Hepatocyte (in vitro differentiated cells): ENCODE measurements at places on chromosomes 4 and X. TPM values are rescaled to one million over a fixed set of nuclear protein-coding genes. Genes with fewer than 3 reads are reported as not detected.
A peak's percentile ranks its signal among the peaks of the same experiment; 100 is the strongest.

The CT45A3 gene
- not detected in 2 replicates for total RNA-seq

The AFF2 gene
- total RNA-seq: 6.5 and 8.6 TPM in 2 replicates

DNA sequence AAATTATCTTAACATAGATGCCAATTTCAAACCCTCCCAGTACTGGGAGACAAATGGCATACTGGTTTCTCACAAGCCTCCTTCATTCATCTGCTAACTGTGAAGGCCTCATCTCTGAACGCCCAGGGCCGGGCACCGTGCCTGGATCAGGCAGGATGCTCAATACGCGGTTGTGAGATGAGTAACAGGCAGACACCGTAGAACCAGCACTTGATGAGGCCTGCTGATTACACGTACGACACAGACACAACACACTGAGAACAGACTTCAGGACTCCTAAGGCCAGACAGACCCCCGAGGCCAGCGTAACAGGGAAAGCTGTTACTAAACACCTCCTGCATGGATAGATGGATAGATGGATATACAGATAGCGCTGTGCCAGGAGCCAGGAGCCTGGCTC lies 154.6 kb downstream of the AFAP1 start:
- H3K27me3 ChIP-seq: no peaks in the 10 kb centered on the region
- no peaks in the 10 kb centered on the region for H3K4me1 ChIP-seq

GRCh38 chrX:24168807-24169206 lies 19.3 kb downstream of the ZFX start:
- H3K4me1 ChIP-seq: peaks cover 48% of the 10 kb centered on the region
- DNase-seq: no peak
- no peak overlapping the region for H3K27ac ChIP-seq

DNA sequence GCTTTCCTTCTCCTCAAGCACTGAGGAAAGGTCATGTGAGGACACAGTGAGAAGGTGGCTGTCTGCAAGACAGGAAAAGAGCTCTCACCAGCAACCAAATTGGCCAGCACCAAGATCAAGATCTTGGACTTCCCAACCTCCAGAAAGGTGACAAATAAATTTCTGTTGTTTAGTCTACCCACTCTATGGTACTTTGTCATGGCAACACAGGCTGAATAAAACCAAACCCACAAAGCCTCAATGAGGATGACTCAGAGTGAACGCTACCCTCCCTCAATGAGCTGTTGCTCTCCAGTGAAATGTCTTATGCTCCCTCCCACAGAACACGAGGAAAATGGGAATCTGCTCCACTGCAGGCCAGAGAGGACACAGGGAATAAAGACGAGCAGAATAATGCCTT lies 244.1 kb downstream of the RAB28 start:
- H3K4me3 ChIP-seq: no peak overlapping the region
- DNase-seq: no peak
- H3K36me3 ChIP-seq: no peaks in the 10 kb centered on the region

GRCh38 chr4:165994701-165995100 lies 121.7 kb downstream of the TLL1 start:
- peak; percentile 37 for DNase-seq
- H3K27ac ChIP-seq: no peak overlapping the region
- H3K27me3 ChIP-seq: no peaks in the 10 kb centered on the region
- H3K36me3 ChIP-seq: no peaks in the 10 kb centered on the region
- no peaks in the 10 kb centered on the region for H3K4me1 ChIP-seq

DNA sequence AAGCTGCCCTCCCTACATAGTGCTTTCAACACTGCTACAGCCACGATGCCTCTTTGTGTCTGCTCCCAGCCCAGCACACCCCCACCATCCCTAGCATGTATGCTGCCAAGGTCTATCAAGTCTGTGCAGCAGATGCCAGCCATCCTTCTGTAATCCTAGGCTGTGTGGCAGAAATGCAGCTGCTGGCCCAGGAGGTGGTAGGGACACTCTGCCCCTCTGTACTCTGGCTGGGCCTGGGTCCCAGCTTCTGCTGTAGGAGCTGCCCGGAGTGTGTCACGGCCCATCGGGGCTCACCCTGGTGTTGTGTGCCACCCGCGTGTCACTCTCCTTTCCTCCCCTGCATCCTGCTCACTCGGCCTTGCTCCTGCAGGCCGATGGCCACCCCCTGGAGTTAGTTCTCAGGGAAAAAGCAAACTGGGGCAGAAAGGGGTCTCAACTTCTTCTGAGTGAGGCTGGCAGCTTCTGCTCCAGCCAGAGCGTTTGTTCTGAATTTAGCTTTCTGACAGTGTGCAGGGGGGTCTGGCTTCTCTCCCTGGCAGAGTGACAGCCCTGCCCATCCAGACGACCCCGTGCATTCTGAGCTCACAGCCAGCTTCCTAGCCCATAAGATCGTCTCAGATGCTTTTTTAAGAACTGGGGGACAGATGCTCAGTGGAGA lies 22.7 kb downstream of the PSAPL1 start:
- H3K27ac ChIP-seq: no peak overlapping the region
- H3K36me3 ChIP-seq: no peaks in the 10 kb centered on the region
- no peak overlapping the region for H3K4me3 ChIP-seq
